ENCODE measurements at places on chromosomes 6 and 20.

DNA sequence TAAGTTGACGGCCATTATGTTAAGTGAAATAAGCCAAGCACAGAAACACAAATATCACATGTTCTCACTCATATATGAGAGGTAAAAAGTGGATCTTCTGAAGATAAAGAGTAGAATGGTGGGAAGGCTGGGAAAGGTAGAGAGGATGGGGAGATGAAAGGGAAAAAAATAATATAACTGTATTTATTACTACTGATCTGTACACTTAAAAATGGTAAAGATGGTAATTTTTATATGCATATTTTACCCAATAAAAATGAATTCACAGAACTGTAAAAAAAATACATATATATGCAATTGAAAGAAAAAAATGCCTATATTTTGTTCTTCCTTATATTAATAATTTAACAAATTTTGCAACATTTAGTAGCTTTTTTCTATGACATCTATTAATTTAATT lies 694.4 kb upstream of the MARCKS start:
- no peak for DNase-seq

DNA sequence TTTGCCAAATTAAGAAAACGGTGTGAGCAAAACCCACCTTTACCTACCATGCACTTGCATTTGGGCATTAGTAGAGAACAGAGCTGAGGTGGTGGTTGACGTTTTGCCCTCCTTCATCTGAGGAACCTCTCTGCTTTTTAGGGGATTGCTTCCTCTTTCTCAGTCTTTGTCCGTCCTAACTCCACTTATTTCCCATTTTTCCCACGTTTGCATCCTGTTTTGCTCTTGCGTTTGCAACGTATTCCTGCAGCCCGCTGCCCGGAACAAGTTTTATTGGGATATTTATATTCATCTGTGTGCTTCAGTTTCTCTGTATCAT lies 374 bp upstream of the SERINC1 start:
- no peak for DNase-seq

DNA sequence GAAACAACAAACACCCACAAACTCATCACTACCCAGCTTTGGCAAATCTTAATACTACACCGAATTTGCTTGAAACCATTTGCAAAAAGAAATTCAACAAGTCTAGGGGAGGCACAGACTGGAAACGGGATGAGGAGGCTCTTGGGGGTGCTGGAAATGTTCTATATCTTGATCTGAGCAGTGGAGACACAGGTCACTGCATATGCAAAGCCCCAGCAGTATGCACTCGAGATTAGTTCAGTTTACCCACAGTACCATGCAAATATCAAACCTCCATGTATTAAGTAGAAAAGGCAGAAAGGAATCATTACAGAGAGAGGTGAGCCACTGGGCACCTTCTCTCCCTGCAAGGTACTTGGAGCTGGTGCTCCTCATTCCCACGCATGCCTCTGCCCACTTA lies 75.9 kb downstream of the PREX1 start:
- no peak for DNase-seq

DNA sequence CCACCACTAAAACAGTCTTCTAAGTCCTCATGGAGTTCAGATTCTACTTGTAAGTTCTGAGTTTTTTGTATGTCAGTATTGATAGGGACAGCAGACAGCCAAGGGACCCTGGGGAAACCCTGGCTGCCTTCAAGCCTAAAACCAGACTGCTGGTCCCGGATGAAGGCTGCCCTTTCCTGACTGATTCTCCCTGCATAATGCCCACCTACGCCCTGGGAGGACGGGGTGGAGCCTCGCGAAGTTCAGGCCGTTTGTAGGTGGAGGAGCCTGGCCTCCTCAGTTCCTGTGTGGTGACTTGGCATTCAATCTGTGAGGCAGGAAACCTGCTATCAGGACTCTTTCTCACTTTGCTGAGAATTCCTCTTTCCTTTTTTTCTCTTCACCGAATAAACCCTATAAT lies 120.3 kb upstream of the LGSN start:
- DNase-seq = peak; percentile 8

- DNase-seq = no peak
Measured at GRCh38 chr6:106162921-106163320, 76.8 kb downstream of the PRDM1 start.

DNA sequence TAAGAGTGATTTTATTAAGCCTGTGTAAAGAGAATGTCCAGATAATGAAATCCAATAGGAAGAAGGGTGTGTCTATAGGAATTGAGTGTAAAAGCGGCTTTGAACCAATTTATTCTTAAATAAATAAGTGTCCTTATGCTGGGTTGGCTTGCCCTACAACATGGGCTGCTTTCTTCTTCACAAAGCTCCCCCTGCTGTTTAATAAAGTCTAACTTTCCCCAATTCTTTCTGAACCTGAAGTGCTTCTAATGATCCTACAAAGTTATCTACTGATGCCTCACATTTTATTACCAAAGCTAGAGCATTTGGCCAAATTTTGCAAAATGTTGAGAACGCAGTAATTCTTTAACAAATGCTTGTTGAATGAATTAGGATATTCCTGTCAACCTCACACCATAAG lies 36.3 kb upstream of the SIRT5 start:
- DNase-seq = no peak

DNA sequence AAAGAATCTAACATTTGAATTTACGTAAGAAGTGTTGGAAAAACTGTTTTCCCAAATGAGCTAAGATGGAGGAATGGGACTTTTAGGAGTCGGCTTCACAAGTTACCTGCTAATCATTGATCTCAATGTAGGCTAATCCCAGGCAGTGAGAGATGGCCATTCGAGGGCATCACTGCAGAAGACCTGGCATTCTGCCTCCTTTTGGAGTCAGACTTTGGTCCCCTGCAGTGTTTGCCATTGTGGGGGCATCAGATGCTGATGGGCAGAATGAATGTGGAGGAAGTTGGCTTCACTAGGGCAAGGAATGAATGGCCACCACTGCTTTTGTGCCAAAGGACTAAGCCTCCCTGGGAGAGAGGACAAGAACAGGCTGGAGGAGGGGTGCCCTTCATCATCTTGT lies 55.7 kb upstream of the NKX2-2 start:
- no peak for DNase-seq

DNA sequence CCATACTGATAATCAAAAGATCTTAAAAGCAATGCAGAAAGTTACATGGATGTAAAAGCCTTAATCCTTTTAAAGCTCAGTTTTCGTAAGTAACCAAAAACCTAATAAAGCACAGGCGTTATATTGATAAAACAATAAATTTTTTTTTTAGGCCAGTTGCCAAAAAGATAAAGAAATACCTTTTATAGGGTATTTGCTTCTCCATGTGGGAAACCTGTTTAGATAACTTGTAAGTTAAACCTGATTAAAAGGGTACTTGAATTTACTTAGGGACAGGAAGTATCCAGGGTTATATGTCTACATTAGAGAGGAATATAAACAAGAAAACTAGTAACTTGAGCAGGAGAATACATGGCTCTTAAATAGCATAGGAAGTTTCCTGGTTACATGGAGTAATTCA lies 21.1 kb downstream of the FBXO9 start:
- no peak for DNase-seq

DNA sequence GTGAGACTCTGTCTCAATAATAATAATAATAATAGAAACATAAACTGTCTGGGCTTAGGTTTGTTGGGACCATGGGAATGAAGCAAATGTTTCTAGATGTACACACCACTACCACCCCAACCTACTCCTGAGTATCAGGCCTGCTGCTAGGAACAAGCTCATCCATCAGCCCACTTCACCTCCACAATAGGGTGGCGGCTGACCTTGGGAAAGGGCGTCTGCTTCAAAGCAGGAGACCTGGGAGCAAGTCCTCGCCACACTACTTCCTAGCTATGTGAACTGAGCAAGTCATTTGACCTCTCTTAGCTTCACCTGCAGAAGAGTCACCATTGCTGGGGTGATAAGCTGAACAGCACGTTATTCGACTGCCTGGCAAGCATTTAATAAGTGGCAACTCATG lies 3.1 kb upstream of the FOXP4 start:
- no peak for DNase-seq

- no peak for DNase-seq
Measured at GRCh38 chr6:16548121-16548520, 213.1 kb downstream of the ATXN1 start.

DNA sequence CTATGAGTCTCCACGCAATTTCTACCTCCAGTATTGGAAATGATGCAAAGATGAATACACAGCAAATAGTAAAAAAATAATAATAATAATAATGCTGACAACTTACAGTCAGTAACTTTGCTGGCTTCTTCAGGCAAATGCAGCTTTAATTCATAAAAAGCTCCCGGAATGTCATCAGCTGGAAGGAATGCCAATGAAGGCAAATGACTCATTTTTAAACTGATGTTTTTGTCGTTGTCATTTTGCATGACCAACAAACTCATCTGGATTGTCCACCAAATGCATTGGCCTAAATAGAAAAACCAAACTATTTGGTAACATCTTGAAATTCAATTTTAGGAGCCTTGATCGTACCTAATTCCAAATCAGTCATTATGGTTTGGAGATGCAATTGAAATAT lies 217.1 kb downstream of the ALDH8A1 start:
- no peak for DNase-seq

DNA sequence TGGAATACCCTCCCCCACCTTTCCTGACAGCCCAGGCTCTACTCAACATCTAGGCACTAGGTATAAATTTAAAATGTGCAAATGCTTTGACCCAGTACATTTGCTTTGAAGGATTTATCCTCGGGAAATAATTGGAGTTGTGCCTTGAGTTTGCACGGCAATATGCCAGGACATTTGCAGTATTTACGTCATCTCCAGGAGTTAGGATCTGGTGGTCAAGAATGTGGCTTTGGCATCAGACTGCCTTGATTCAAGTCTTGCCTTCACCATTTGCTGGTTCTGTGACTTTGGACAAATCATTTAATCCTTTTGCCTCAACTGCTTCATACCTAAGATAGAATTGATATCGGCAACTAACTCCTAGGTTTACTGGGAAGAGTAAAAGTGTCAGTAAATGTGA lies 169.6 kb downstream of the PLCB1 start:
- no peak for DNase-seq

- DNase-seq = no peak
Measured at GRCh38 chr6:117078624-117079023, 186.7 kb upstream of the VGLL2 start.

- DNase-seq = no peak
Measured at GRCh38 chr6:122151066-122151465, 248.4 kb upstream of the HSF2 start.

GRCh38 chr6:33076406-33076934 lies 680 bp downstream of the HLA-DPB1 start:
- DNase-seq = no peak

DNA sequence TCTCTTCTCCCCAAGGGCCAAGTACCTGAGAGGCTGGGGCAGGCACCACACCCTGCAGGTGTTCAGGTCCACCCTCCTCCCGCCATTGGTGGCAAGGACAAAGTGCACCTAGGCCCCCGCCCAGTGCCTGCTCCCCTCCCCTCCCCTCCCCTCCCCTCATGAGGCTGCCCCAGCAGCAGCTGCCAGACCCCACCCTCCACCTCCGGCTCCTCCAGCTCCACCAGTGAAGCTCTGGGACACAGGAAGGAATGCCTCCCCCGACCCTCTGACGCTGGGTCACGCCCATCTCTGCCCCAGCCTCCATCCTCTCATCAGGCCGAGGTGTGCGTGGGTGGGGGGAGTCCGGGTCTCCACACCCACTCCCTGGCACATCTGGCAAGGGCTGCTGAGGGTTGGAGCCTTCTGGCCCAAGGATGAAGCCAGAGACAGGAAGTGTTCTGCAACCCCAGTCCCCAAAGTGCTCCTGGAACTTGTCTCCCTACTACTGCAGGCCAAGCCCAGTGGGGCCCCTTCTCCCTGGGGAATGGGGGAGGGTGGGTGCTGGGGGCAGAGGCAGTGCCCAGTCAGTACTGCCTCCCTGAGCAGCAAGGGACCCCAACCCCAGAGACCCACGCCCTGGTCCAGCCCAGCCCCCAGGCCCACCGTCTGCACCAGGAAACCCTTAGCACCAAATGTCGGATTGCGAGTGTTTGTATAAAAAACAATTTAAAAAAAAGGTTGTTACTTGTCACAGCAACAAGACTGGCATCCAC lies 1.6 kb upstream of the UCKL1 start:
- DNase-seq = no peak

GRCh38 chr6:2101213-2101612 lies 144.2 kb downstream of the GMDS start:
- no peak for DNase-seq

- DNase-seq = no peak
Measured at GRCh38 chr6:130841128-130841728, 14.0 kb downstream of the SMLR1 start.

DNA sequence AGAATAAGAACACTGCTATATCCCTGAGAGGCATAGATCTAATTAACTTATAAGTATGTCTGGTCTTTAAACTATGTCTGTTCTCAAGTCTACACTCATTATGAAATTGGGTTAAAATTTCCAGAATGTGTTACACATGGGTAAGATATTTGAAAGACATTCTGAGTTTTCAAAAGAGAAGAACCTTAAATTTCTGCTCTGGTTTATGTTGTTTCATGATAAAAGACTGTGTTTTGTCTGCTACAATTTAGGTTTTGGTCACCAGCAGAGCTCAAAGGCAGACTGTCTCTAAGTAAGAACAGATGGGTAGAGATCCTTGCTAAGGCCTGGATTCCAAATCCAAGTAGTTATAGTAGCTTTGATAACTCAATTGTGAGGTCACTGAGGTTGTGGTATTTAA lies 6.0 kb downstream of the STMND1 start:
- DNase-seq = no peak

GRCh38 chr6:159981403-159982245 lies 12.7 kb downstream of the IGF2R start:
- DNase-seq = peak; percentile 51

GRCh38 chr6:26431258-26432172 lies 8.8 kb upstream of the BTN3A3 start:
- DNase-seq = no peak

GRCh38 chr6:122651604-122652003 lies 41.4 kb downstream of the PKIB start:
- DNase-seq = no peak

- peak; percentile 49 for DNase-seq
Measured at GRCh38 chr20:1005452-1006027, 3.4 kb upstream of the RSPO4 start.

- DNase-seq = no peak
Measured at GRCh38 chr20:63695424-63696305, 787 bp upstream of the TNFRSF6B start.

DNA sequence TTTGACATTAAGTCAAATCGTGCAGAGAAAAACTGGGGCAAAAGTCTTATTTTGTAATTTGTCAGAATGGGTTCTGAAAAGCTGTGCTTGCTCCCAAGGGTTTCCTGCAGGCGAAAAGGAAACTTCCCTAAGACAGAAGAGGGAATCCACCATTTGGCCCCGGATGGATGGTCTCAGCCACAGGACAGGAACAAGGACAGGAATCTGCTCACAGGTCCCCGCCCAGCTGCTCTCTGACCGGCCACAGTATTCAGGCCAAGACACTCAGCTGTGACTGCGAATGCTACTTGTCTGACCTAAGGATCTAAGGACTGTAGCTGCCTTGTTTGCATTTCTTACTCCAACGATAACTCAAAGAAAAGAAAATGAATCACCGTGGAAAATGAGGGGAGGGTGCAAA lies 197.0 kb downstream of the BMP7 start:
- DNase-seq = no peak

- no peak for DNase-seq
Measured at GRCh38 chr20:58088625-58089024, 139.8 kb downstream of the ANKRD60 start.

GRCh38 chr6:16932920-16933319 lies 168.9 kb upstream of the STMND1 start:
- DNase-seq = no peak

GRCh38 chr6:141587482-141588266 lies 545.1 kb upstream of the GJE1 start:
- no peak for DNase-seq

- no peak for DNase-seq
Measured at GRCh38 chr6:1103945-1104623, 207.8 kb upstream of the FOXQ1 start.

Measured in endothelial cell (in vitro differentiated cells).